CD4-positive, alpha-beta T cell treated with Interleukin-15 for 4 hours (primary cell): ENCODE measurements at places on chromosomes 1 and 21.

GRCh38 chr1:5504364-5504740 lies 487.9 kb downstream of the NPHP4 start:
- no peak for DNase-seq

DNA sequence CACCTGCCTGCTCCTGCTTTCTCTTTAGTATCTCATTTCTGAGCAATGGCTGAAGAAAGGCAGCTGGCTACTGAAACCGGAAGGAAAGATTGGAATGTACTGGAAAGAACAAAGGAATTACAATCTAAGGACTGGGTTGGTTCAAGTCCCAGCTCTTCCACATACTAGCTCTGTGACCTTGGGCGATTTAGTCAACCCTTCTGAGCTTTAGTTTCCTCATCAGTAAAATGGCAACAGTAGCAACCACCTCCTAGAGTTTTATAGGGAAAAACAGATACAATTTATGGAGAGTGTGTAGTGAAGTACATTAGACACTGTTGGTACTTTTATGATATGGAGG lies 158.8 kb downstream of the KAZN start:
- DNase-seq, result no peak

- DNase-seq, result no peak
These were observed 11.8 kb downstream of the NOS1AP start for GRCh38 chr1:162081316-162081715.

- no peak for DNase-seq
These were observed 6.3 kb upstream of the FOXD2 start for GRCh38 chr1:47431534-47431933.

- DNase-seq, result no peak
These were observed 35.1 kb downstream of the LHX4 start for GRCh38 chr1:180265201-180265600.

DNA sequence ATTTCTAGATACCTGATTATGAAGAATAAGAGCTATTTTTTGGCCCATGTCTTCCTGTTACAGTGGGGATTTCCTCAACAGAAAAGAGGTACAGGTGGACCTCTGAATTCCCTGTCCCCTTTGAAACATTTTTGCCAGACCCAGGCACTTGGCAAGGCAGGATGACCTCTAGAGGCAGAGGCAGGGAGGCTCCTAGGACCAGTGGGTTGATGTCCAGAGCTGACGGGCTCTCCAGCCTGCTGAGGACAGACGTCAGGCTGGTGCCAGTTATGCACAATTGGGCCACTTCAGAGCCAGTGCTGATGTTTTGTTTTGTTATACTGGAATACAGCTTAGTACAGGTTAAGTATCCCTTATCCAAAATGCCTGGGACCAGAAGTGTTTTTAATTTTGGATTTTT lies 18.5 kb upstream of the A3GALT2 start:
- DNase-seq, result no peak

- DNase-seq, result no peak
These were observed 899.2 kb downstream of the NCAM2 start for GRCh38 chr21:21897275-21897883.

DNA sequence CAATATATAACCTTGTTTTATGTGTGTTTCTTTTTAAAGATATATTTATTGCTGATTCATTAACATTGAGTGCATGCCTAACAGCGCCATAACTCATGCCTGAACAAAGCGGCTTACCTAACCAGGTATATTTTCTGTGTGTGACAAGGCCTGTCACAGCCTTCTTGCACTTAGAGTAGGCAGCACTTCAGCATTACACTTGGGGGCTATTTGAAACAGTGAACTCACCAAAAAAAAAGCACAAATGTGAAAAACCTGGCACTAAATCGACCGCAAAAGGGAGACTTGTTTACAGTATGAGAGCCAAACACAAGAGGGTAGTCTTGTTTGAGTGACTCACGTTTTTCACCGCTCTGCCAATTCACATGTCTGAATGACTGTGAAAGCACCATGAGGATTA lies 111.7 kb downstream of the DISP1 start:
- DNase-seq, result no peak

DNA sequence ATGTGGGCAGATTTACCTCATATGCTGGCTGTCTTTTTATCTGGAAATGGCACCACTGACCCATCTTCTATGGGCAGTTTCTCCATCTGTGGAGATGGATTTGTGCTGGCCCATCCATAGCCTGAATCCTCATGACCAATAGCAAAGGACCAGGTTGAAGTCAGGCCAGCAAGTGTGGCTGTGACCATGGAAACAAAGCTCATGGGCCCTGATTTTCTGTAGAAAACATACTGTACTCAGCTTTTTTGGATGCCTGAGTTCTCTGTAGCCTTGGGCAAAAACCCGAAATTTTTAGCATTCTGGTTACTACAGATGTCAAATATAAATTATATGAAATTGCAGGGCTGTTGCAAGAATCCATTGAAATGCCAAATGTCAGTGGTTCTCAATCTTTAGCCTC lies 155.0 kb downstream of the PLXNA2 start:
- DNase-seq, result no peak

DNA sequence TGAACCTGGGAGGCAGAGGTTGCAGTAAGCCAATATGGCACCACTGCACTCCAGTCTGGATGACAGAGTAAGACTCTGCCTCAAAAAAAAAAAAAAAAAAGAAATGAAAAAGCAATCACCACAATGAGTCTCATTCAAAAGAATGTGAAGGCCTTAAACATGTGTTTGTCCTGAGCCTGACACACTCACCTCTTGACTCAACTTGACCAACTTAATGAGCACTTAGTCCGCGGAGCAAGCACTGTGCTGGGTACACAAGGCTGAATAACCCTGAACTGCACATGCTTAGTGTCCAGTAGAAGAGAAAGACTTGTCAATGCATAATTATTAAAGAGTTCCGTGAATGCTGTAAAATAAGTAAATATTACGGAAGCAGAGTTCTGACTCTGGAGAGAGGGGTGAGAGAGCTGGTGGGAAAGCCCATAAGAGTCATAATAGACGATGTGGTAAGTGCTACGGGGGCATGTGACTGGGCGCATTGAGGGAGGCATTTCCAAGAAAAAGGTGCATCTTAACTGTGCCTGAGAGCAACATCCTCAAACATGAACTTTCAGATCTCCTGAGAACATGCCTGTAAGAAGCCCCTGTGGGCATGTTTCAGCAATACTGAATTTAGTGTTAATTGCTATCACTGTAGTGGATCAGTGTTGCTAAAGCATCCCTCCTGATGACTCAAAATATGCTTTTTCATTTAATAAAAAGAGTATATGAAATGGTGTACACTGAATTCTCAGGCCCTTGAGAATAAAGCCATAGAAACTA lies 27.2 kb downstream of the MCOLN2 start:
- DNase-seq, result peak; percentile 35

- peak; percentile 59 for DNase-seq
These were observed 18.4 kb upstream of the CDCA8 start for GRCh38 chr1:37673920-37674319.

GRCh38 chr1:182457844-182458243 lies 7.9 kb downstream of the RGSL1 start:
- no peak for DNase-seq

DNA sequence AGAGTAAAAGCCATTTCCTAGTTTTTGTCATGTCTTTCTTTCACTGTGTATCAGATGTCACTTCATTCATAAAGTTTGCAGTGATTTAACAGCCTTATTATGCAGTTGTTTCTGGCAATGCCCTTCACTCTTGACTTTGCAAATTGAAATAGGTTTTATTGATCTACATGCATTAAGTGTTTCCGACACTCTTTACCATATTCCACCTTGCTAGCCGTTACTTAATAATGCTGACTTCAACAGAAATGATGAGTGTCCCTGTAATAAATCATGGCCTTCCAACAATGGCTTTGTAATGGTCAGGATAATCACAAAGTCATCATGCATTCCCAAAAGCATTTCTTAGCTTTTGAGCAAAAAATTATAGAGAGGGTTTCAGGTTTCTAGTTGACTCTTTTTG lies 236.8 kb upstream of the FMN2 start:
- DNase-seq, result no peak

- no peak for DNase-seq
These were observed 6.8 kb downstream of the ETNK2 start for GRCh38 chr1:204145033-204145504.

GRCh38 chr21:37593015-37593414 lies 226.4 kb downstream of the DYRK1A start:
- DNase-seq, result no peak

DNA sequence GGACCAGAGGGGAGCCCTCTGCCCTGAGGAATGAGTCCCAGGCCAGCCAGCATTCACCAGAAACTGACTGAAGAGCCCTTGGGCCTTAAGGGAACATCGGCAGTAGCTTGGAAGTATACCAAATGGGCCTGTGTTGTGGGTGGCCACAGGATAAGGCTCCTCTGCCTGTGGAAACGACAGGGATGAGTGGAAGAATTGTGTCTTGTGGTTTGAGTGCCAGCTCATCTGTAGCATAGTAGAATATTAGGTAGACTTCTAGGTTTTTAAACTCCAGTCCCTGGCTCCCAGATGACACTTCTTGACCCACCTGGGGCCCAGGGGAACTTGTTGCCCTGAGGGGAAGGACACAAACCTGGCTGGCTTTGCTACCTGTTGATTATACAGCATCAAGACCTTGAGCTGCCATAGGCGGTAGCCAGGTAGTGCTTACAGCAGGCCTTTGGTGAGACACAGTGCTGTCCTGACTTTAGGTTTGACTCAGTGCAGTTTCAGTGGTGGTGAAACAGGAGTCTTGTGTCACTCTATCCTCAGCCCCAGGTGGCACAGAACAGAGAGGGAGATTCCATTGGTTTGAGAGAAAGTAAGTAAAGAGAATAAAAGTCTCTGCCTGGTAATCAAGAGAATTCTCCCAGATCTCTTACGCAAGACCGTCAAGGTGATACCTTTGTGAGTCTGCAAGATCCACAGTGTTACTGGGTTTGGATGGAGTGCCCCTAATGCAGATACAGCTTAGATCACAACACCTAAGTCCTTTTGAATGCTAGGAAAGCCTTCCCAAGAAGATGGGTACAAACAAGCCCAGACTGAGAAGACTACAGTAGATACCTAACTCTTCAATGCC lies 50.2 kb downstream of the RABGAP1L start:
- no peak for DNase-seq

GRCh38 chr1:91745640-91746373 lies 140.1 kb downstream of the TGFBR3 start:
- no peak for DNase-seq

- DNase-seq, result no peak
These were observed 16.8 kb downstream of the RIPK4 start for GRCh38 chr21:41750051-41750450.

DNA sequence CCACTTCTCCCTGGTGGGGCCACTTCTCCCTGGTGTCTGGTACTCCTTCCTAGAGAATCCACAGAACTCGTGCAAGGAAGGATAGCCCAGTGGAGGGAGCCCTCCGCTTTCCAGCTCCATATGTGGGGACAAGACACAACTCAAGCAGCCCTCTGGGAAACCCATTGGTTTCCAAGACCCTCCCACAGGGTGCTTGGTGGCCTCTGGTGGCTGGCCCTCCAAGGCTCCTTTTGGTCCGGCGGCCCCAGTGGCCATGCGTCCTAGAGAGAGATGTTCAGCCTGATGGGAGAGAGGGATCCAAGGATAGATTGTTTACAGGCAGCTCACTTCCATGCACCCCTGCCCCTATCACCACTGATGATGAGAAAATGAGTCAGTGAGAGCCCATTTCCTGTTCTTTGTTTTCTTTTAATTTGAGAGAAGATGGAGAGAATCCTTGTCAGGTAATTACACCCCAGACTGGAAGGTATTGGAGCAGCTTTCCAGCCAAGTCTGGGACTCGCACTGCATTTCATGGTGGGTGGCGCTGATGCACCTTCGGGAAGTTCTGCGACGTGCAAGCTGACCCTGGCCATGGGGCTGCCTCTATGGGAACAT lies 486.2 kb upstream of the VAMP3 start:
- no peak for DNase-seq

- DNase-seq, result no peak
These were observed 157.9 kb upstream of the NBPF11 start for GRCh38 chr1:148309940-148310500.

DNA sequence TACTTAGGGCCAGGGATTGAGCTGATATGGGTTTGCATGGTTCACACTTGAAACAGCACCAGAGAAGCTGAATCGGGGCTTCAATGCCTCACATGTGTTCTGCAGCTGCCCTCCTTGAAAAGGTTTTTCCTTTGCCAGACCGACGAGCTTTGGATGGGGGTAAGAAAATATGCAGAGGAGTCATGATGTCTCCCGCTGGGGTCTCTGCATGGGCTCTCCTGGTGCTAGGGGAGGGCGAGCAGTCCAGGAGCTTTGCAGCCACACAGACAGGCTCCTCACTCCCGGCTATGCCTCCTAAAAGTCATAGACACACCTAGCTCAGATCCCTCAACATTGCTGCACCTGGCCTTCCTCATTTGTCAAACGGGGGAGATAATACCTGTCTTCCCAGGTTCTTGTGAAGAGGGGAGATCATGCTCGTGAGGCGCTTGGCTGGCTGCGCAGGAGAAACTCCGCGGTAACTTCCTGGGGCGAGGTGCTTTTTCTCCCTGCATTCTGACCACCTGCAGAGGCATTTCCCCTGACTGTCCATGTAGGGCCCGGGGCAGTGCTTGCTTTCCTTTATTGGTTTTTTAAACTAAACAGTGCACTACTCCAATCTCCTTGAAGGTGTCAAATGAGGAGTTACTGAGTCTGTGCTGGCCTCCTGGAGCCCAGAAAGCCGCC lies 112.4 kb downstream of the PLXNA2 start:
- no peak for DNase-seq

DNA sequence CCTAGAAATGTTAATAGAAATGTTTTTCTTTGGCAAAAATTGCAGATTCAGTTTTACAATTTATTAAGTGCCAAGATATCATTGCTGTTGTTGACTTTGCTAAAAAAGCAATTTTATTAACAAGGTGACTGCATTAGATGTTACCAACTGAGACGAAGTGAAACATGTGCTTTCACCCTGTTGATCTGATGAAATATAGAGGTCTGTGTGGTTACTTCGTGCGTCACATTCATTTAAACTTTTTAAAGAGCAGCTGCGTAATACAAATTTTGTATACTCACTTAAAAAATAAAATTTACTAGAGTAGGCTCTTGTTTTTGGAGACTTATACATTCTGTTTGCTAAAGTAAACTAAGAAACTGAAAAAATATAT lies 465.7 kb downstream of the USP25 start:
- no peak for DNase-seq

DNA sequence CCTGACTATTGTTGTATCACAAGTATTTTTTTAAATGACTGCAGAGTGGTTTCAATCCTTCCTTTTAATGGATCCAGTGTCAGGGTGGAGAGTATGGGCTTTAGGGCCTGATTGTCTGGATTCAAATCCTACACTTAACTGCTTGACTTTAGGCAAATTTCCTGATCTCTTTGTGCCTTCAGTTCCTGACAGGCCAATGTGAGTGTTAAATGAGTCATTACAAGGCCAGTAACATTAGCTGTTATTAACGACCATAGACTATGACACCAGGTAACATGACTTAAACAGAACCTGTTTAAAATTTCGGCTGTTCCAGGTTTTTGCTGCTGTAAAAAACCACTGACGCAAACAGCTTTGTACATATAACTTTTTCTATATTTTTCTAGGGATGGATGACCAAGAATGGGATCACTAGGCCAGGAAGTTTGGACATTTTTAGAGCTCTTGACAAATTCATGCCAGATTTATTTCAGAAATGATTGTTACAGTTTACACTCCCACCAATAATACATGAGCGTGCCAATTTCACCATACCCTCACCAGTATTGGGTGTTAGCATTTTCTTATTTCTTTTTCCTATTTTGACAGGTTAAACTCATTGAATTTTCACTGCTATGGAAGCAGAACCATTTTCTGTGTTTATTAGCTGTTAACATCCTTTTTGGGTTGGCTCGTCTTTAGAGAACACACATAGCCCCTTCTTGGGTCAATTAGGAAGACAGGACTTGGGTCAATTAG lies 11.3 kb downstream of the ZNF362 start:
- DNase-seq, result no peak

- DNase-seq, result no peak
These were observed 409.6 kb upstream of the USP24 start for GRCh38 chr1:55624766-55625165.

GRCh38 chr21:46357335-46357604 lies 33.3 kb downstream of the PCNT start:
- no peak for DNase-seq
